Skin of body (tissue), 3 donors: ENCODE measurements at places on chromosomes 2 and 18. TPM values are rescaled to one million over a fixed set of nuclear protein-coding genes. Genes with fewer than 3 reads are reported as not detected.

- DNase-seq: no peak
Observed at GRCh38 chr2:88450925-88451810, 1.3 kb downstream of the FOXI3 start.

GRCh38 chr2:238091436-238092060, 8.6 kb upstream of the ESPNL start:
- DNase-seq: no peak

DNA sequence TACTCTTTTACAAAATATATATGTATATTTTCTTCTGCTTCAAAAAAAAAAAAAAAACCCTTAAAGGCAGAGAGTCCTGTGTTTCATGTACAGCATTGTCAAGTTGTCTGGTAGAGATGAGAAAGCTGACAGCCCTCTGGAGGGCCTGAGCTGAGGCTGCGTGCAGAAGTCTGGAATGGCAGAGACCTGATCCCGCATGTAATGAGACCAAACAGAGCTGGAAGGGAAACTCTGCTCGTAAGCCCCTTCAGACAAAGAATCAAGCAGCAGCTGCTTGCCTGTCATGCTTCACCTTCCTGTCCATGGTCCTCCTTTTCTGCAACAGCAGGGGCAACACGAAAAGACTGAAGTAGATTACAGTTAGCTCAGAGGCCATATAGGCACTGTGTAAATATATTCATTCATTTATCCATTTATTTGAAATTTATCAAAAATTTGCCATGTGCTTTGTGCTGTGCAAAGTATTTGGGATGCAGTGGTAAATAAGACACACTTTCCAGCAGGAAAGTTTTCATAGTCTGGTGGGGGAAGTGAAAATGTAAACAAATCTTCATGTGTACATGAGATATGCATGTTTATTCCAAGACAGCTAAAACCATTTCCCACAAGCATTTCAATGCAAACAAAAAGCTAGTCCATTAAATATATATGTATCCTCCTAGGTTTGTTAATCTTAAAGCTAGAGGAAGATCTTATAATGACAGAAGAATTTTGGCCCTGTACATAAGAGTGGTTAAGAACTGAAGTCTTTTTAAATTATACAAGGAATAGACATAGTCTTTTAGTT, 912.7 kb downstream of the CPS1 start:
- no peak for DNase-seq

- peak; percentile 69 for DNase-seq
Observed at GRCh38 chr2:200357845-200358244, 51.4 kb downstream of the SPATS2L start.

DNA sequence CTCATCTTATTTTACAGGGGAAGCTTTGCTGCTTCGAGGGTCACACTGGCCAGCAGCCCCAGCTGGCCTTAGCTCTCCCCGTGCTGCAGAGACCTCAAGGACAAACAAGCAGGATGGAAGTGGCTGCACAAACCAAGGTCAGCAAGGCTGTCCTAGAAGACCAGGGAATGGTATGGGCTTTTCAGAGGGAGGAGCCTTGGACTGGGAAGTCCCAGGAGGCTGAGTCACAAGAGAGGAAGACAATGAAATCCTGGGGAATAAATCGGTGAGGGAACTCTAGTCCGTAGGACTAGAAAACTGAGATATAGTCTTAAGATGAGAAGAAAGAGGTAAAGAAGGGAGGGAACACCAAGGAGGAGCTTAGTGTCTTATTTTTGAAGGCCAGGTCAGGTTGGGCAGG, 15.7 kb downstream of the CREG2 start:
- no peak for DNase-seq

DNA sequence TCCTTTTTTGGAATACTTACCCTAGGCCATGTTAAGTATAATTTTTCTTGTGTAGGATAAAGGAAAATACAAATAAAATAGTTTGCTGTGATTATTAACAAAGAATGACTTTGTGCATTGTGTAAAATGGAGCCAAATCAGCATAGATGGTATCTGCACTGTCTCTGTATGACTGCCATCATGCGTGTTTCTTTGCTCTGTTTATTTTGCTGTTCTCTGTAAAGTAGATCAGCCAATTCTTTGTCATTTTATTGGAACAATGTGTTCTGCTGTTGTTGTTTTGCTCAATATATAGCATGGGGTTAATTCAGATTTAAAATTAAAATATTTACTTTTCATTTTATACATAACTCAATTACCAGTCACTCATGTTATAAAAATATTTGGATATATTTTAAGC, 181.3 kb upstream of the UBE2E3 start:
- no peak for DNase-seq

DNA sequence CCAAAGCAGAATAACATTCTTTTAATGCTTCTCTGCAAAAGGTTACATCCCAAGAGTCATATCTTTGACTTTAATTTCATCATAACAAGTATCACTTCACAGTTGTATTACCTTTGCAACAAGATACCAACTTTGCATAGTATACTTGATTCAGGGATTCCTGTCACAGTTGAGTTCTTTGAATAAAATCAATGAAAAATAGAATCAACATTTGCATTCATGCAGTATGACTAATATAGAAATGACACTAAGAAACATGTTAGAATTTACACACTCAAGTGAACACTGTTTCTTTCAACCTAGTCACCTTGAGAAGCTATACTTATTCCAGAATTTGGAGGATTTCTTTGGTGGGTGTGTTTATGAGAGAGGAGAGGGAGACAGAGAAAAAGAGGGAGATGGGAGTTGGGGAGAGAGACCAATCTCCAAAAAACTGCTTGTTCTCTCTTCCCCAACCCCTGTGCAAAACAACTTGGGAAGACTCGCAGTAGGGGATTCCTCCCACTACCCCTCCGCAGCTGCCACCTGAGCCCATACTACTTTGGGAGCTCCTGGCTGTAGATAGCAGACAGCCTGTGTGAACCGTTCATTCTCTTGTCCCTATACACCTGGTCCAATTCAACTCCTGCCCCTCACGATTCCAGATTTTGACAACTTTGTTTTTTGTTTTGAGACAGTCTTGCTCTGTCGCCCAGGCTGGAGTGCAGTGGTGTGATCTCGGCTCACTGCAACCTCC, 57.7 kb downstream of the PELI1 start:
- DNase-seq: no peak

- no peak for DNase-seq
Observed at GRCh38 chr18:47184419-47185050, 8.4 kb upstream of the IER3IP1 start.

- no peak for DNase-seq
Observed at GRCh38 chr2:128322715-128323554, 4.3 kb upstream of the HS6ST1 start.

GRCh38 chr2:174632841-174633622, 35.4 kb upstream of the WIPF1 start:
- peak; percentile 23 for DNase-seq

DNA sequence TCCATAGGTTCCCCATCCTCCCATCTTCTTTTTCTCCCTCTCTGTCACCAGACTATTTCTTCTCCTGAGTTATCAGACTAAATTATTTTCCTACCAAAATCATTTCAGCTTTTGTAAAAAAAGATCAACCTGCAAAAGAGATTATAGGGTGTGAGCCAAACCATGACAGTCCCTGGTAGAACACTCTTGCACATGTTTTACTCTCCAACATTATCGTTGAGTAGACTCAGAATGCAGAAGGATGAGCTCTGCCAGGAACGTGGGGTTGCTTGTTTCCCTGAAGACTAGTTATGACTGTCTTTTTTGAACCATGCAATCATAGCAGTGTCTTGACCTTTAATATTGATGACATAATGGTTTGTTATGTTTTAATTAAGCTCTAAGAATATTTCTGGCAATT, 360.1 kb upstream of the VWC2L start:
- DNase-seq: no peak

DNA sequence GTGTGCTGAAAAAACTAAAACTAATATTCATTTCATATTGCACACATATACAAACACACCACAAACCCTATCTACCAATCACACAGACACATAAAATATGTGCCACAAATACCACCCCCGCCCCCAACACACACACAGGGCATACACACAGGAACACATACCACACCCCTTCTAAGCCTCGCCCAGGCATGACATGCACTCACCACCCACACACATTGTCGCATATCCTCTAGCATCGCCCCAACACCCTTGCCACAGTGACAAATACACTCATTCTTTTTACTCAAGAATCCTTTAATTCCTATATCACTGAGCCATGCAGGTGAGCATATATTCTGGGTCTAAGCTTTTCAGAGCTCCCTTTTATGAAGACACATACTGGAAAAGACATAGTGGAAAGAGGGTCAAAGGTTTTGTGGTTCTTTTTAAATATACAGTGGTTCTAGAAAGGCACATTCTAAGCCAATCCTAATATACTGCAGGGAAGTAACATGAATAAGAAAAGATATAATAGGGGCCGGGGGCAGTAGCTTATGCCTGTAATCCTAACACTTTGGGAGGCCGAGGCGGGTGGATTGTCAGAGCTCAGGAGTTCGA, 24.5 kb upstream of the LCLAT1 start:
- peak; percentile 43 for DNase-seq

GRCh38 chr2:128732976-128733431, 414.3 kb upstream of the HS6ST1 start:
- DNase-seq: peak; percentile 60

GRCh38 chr2:215771241-215771640, 242.1 kb downstream of the MREG start:
- no peak for DNase-seq

- DNase-seq: no peak
Observed at GRCh38 chr2:58215429-58215828, 25.7 kb downstream of the FANCL start.

- peak; percentile 89 for DNase-seq
Observed at GRCh38 chr2:54666131-54666633, 57.3 kb upstream of the EML6 start.

- DNase-seq: no peak
Observed at GRCh38 chr2:191818725-191819350, 28.1 kb downstream of the CAVIN2 start.

DNA sequence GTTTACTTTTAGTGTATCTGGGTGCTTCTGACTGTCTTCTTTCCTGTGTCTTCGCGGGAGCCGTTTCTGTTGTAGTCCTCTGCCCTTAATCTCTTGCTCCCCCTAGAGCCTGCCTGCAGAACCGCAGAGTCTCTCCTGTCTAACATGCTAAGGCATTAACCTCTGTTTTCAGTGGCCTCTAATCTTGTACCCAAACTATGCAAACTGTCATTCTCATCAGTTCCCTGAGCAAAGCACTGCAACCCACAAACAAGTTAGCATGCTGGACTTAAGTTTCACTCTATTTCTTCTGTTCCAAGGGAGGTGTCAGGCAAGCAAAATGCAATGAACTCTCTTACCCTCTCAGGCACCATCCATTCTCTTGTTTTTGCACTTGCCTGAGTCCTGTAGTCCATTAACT, 138.4 kb downstream of the OTX1 start:
- DNase-seq: no peak

GRCh38 chr2:7691961-7692656, 774.9 kb downstream of the RNF144A start:
- DNase-seq: no peak

- no peak for DNase-seq
Observed at GRCh38 chr2:42045848-42046748, 1.7 kb upstream of the PKDCC start.

DNA sequence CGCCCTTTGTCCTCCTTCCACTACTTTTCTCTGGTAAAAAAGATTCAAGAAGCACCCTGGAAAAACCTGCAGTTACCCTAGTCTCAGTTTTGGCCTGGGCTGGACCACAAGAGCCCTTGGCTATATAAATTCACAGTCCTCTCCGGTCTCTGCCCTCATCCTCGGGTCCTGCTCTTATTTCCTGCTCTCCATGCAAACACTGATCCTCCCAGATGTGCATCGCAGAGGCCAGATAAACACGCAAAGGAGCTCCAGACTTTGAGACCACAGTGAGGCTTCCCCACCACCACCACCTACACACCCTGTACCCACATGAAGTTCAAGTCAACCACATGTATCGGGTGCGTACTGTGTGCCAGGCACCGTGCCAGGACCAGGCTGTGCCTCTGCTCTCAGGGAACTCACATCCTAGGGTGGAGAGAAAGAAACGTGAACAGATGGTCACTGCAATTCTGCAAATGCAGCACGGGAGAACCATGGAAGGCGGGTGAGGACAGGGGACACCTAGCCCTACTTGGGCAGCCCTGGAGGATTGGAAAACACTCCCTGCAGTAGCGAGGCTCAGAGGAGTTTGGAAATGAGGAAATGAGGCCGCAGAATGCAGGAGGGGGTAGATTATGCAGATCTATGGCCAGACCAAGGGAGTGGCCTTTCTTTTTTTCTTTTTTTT, 7.4 kb downstream of the CTDSP1 start:
- DNase-seq: peak; percentile 80

DNA sequence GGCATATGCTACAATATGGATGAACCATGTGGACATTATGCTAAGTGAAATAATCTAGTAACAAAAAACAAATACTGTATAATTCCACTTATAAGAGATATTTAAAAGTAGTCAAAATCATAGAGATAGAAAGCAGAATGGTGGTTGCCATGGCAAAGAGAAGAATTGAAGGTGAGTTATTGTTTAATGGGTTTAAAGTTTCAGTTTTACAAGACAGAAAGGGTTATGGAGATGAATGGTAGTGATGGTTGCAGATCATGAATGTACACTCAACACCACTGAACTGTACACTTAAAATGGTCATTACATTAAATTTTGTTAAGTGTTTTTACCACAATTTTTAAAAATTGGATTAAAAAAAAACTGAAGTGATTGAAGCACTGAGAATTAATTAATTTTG, 298.2 kb upstream of the ZC3H15 start:
- no peak for DNase-seq

GRCh38 chr2:46981662-46982350, 66.2 kb upstream of the MCFD2 start:
- no peak for DNase-seq

GRCh38 chr2:33441235-33441810, 35.1 kb upstream of the RASGRP3 start:
- DNase-seq: peak; percentile 71

The MTIF2 gene
- total RNA-seq: 16.8 TPM

The ANKRD12 gene
- 47.2 TPM for total RNA-seq

The CDH2 gene
- 5.4 TPM for total RNA-seq

The NEU2 gene
- total RNA-seq: 1.4 TPM

The RIOK3 gene
- 84.7 TPM for total RNA-seq

The PSD4 gene
- 12.9 TPM for total RNA-seq

The AMMECR1L gene
- total RNA-seq: 12.1 TPM

The ASB18 gene
- 0.79 TPM for total RNA-seq

The LOXL3 gene
- total RNA-seq: 3.7 TPM

The ATP9B gene
- 49.0 TPM for total RNA-seq

The UGT1A8 gene
- not detected for total RNA-seq

The RTP5 gene
- not detected for total RNA-seq

The MOGAT1 gene
- total RNA-seq: 2.5 TPM

The GKN1 gene
- total RNA-seq: not detected

The KIDINS220 gene
- total RNA-seq: 111 TPM

The GRHL1 gene
- 93.0 TPM for total RNA-seq
